ENCODE measurements at places on chromosomes 6 and 20.

DNA sequence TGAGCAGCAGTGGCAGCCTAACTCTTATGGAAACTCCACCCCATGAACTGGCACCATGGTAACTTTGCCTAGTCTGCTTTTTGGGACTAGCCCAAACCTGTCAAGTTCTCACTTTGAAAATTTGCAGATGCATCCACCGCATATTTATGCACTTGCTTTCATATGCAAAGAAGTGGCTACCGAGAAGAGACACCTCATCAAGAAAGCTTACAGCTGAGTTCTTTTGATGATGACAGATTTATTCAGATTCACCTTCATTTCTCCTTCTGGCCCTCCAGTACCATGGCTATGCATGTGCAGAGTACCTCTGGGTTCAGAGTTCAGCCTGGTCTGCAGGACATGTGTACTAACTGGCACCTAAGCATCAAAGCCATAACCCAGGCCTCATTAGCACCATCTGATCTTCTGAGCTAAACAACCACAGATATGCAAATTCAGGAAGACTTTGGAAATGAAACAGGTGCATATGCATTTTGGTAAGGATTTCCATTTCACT is 154.3 kb upstream of the TENT5A start:
- no peak for DNase-seq

DNA sequence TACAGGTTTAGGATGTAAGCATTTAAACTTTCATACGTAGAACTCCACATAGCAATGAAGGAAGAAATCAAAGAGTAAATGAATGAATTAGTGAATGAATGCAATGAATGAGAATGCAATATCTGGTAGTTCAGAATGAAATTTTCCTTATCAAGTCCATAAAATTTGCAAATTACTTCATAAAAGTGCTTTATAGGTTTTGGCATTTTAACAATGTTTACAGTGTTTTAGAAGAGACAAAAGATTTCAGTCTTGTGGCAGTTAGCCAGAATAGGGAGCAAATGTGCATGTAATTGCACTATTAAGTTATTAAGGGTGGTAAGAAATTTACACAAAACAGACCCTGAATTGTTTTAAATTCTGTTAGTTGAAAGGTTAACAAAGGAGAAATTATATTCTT is 739.4 kb upstream of the FLRT3 start:
- DNase-seq: no peak

DNA sequence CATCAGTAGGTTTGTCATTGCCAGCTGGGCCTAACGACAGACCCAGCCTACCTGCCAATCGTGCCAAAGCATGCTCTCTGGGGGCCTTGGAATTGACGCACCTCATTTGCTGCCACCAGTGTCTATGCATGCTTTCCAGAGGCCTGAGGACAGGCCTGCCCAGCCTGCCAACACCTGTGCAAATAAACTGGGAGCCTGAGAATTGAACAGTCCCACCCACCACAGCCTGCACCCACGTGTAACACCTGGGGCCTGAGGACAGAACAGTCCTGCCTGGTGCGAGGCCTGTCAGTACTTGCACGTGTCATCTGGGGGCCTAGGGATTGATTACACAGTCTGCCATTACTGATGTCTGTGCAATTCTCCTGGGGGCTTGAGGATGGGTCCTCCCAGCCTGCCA is 6.2 kb upstream of the RNF217 start:
- no peak for DNase-seq

DNA sequence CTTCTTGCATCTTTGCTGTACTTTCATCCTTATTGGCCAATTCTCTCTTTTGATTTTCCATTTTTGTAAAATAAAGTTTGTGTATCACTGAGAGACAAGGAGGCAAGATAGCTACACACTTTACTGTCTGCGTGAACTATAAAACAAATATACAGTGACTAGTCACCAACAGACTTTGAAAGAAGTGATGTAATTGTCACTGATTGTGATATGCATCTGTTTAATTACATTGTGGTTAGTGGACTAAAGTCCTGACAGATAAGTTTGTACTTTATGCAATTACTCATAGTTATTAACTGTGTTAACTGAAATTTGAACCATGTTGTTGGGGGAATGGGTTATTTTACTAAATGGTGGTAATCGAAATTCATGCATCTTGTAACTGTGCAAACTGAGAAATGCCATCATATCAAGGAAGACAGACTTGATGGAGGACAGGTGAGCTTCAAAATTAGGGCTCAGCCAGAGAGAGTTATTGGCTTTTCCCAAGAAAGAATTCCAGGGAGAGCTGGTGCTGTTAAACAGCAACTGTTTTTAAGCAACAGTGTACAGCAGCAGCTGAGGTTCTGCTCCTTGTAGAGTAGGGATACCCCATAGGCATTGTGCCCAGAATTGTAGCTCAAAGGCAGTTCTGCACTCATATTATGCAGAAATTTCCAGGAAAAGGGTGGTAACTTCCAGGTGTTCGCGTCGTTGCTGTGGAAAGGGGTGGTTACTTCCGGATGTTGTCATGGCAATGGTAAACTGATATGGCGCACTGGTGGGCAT is 62.9 kb downstream of the EFHC1 start:
- peak; percentile 75 for DNase-seq

DNA sequence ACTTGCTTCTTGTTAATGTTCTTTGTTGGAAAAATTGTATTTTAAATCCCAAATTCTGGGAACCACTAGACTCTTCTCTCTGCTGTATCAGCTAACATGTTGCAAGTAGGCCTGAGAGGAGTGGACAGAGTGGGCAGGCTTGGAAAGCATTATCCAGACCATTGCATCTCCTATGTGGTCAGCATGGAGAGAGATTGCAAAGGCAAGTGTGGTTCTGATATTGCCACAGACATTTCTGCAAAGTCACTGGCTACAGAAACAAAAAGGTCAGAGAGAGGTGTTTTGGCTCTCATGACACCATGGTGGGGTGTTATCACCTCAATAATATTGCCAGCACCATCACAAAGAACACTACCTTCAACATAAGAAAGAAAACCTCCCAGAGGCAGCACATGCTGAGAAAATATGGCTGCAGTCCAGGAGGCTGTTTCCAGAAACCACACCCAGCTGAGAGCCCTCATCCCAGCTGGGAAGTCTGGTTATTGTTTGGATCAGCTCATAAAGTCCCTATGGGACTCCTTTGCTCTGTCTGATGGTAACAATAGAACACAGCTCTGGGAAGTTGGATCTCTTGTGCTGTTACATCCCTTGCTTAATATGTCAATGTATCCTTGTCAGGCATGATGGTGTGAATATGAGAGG is 78.2 kb upstream of the TBX18 start:
- DNase-seq: peak; percentile 70

GRCh38 chr6:5764401-5764955 is 242.2 kb downstream of the NRN1 start:
- DNase-seq: no peak

DNA sequence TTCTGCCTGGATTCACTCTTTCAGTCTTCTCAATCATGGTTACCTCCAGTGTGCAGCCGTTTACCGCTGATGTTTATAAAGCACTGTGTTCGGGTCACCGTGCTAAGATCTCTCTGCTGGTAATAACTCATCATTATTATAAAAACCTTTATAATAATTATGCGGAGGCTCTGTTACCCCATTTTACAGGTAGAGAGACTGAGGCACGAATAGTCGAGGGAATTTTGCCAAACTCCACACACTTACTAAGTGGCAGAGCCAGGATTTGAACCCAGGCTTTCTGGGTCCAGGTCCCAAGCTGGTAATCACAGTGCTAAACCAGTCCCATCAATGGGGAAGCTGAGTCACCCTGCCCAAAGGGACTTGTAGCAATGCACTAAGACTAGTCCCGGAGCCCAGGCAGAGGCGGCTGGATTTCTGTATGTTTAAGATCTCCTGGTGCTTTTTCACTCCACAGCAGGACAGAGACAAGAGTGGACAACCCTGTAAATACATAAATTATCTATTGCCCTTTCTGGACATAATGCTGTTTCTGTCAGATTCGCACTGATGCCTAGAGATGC is 48.1 kb downstream of the SYNJ2 start:
- no peak for DNase-seq

DNA sequence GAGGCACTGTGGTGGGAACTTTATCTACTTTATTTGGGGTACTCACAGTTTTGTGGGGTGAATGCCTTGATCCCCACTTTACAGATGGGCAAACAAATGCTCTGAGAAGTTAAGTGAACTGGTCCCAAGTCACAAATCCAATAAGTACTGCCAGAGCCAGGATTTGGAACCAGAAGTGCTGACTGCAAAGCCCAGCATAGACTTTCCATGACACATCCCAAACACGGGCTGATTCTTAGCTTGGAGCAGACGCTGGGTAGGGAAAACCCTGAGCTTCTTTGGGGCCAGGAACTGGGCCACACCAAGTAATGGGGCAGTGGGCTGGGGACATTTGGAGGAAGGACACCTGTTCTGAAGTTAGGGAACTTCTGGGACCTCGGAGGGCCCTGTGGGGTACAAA is 20.3 kb downstream of the RIN2 start:
- no peak for DNase-seq

All from OCI-M1 (cell line).